PC-3 (cell line): ENCODE measurements at places on chromosomes 1 and 21.
A peak's percentile ranks its signal among the peaks of the same experiment; 100 is the strongest.

DNA sequence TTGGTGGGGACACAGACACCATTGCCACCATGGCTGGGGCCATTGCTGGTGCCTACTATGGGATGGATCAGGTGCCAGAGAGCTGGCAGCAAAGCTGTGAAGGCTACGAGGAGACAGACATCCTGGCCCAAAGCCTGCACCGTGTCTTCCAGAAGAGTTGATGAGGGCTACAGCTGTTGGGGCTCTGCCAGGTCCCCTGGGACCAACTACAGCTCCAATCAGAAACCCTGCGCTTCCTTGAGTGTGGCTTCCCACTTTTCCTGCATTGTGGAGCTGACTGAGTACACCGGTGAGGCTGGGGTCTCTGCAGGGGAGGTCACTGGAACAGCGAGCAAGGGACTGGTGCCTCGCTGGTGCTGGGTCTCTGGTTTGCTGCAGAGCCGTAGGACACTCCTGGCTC lies 4.5 kb downstream of the ADPRS start:
- H3K27me3 ChIP-seq: no peaks in the 10 kb centered on the region
- no peak for DNase-seq
- peaks cover 12% of the 10 kb centered on the region; the same call in 1 of the 2 replicates for H3K4me1 ChIP-seq
- H3K27ac ChIP-seq: no peak overlapping the region

DNA sequence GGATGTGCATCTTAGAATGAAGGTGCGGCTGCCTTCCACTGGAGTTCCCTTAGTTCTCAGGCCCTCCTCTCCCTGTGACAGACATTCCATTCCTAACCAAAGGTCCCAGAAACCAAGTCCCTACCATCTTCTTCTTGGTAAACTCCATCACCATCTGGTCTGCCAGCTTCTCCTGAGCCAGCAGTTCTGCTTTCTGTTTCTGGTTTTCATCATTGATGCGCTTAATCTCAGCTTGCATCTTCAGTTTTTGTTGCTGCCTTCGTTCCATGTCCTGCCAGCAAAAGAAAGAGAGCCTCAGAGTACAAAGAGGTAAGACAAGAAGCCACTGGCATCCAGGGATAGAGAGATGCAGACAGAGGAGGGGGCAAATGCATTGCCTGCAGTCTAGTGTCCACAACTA lies 18.0 kb upstream of the VSIG8 start:
- DNase-seq: no peak
- H3K27ac ChIP-seq: peak overlapping the region; percentile 97
- no peaks in the 10 kb centered on the region for H3K27me3 ChIP-seq
- no peaks in the 10 kb centered on the region for H3K36me3 ChIP-seq
- H3K4me3 ChIP-seq: no peak overlapping the region
- H3K4me1 ChIP-seq: peaks cover 54% of the 10 kb centered on the region

- H3K27ac ChIP-seq: no peak overlapping the region
- H3K4me3 ChIP-seq: no peak overlapping the region
- H3K27me3 ChIP-seq: no peaks in the 10 kb centered on the region
- no peaks in the 10 kb centered on the region for H3K4me1 ChIP-seq
These were observed 44.9 kb upstream of the HLX start for GRCh38 chr1:220834155-220834870.

- H3K4me1 ChIP-seq: no peaks in the 10 kb centered on the region
- no peaks in the 10 kb centered on the region for H3K27me3 ChIP-seq
- H3K4me3 ChIP-seq: no peak overlapping the region
- DNase-seq: peak; percentile 59
- H3K27ac ChIP-seq: no peak overlapping the region
These were observed 69.7 kb downstream of the TTLL7 start for GRCh38 chr1:83929184-83929583.

DNA sequence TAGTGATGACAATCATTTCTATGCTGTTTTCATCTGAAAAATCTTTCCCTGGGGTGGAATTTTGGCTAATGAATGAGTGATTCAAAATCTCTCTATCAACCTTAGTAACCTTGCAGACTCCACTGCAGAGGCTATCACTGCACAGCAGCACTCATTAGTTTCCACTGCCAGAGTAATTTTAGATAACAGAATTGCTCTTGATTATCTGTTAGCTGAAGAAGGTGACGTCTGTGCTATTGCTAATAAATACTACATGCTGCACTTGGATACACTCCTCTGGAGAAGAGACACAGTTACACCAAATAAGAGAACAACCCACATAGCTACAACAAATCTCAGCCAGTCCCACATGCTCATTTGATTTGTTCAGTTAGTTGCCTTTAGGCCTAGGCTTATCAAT lies 1348.4 kb downstream of the NCAM2 start:
- H3K36me3 ChIP-seq: no peaks in the 10 kb centered on the region
- no peak overlapping the region for H3K27ac ChIP-seq
- no peak overlapping the region for H3K4me3 ChIP-seq
- no peaks in the 10 kb centered on the region for H3K4me1 ChIP-seq

DNA sequence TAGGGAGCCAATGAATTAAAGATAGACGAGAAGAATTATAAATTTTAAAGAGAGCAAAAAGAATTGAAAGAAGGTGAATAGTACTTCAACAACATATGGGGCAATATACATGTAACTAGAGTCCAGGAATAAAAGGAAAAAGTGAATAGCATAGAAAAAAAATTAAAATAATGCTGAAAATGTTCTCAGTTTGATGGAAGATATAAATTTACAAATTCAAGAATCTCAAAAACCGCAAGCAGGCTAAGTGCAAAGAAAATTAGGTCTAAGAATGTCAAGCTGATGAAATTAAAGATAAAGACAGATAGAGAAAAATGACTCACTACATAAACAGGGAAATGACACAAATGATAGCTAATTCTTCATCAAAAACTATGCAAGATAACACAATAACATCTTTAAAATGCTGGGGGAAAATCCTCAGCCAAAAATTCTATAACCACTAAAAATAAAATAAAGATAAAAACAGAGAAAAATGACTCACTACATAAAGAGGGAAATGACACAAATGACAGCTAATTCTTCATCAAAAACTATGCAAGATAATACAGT lies 326.3 kb downstream of the TBX15 start:
- H3K27ac ChIP-seq: no peak overlapping the region
- H3K4me3 ChIP-seq: no peak overlapping the region
- H3K27me3 ChIP-seq: no peaks in the 10 kb centered on the region
- DNase-seq: no peak
- H3K4me1 ChIP-seq: no peaks in the 10 kb centered on the region

DNA sequence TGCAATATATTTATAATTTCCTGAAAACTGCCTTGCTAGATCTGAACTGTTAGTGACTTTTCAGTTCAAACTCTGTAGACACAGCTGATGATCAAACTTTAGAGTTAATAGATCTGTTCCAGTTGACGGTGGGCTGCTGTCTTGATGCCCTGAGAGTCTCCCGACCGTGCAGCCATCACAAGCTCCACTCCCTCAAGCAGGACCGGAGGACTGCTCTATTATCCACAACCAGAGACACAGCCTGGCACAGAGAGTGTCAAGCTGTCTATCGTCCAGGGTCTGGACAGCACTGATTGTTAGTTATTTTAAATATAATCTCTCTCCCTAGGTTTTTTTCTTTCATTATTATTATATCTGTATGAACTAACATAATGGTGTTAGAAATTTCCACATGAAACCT lies 8.0 kb downstream of the CHODL start:
- no peaks in the 10 kb centered on the region for H3K36me3 ChIP-seq
- H3K27ac ChIP-seq: no peak overlapping the region
- H3K4me1 ChIP-seq: no peaks in the 10 kb centered on the region
- H3K4me3 ChIP-seq: no peak overlapping the region

- DNase-seq: peak; percentile 99
- H3K36me3 ChIP-seq: no peaks in the 10 kb centered on the region
- no peaks in the 10 kb centered on the region for H3K27me3 ChIP-seq
- H3K27ac ChIP-seq: peak overlapping the region; percentile 81
These were observed 4.7 kb downstream of the CCDC190 start for GRCh38 chr1:162856260-162856659.

DNA sequence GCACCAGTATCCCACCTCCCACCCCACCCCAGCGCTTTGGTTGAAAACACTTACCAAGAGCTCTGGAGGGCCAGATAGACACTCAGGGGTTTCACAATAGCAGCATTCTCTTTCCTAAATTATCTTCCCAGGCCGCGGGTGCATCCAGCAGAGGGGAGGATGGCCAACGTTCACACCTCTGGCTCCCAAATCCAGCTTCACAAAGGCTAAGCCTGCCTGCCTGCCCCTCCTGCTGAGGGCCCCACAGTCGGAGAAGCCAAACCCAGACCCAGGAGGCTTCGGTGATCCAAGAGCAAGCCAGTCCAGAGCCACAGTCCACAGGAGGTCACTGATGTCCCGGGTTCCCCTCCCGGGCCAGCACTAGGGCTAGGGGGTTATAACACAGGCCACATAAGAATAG lies 231.9 kb downstream of the TRABD2B start:
- no peak for DNase-seq
- no peak overlapping the region for H3K4me3 ChIP-seq
- no peak overlapping the region for H3K27ac ChIP-seq
- H3K4me1 ChIP-seq: no peaks in the 10 kb centered on the region
- no peaks in the 10 kb centered on the region for H3K36me3 ChIP-seq
- H3K27me3 ChIP-seq: no peaks in the 10 kb centered on the region

- no peak overlapping the region for H3K27ac ChIP-seq
- H3K4me3 ChIP-seq: no peak overlapping the region
- H3K4me1 ChIP-seq: no peaks in the 10 kb centered on the region
These were observed 1.5 kb downstream of the CACNA1E start for GRCh38 chr1:181484821-181485220.

DNA sequence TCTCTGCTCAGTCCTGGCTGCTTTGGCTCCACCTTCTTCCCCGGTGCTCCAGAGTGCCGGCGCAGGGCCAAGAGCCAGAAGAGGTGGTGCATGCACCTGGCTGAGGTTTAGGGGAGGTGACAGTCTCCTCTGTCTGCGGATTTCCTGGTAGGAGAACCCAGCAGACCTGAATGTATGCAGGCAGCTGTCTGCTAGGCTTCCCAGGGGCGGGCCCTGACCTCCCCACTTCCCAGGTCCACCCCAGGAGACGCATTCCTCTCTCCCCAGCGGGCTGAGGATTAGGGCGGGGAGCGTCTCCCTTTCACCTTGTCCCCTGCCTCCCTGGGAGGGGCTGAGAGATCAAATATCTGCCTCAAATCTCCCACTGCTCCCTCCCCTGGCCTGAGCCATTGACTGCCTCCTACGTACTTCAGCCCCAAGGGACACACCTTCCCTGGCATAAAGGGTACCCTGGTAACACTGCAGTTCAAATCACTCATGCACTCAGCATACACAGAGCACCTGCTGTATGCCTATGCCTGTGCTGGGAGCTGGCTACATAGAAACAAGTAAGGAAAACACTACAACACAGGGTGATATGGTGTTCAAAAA lies 27.5 kb downstream of the DMBX1 start:
- peaks cover 51% of the 10 kb centered on the region for H3K4me1 ChIP-seq
- peak overlapping the region; percentile 41 for H3K4me3 ChIP-seq
- no peaks in the 10 kb centered on the region for H3K36me3 ChIP-seq
- no peaks in the 10 kb centered on the region for H3K27me3 ChIP-seq
- H3K27ac ChIP-seq: peak overlapping the region; percentile 1; the same call in 1 of the 2 replicates

GRCh38 chr1:20410503-20410902 lies 75.5 kb downstream of the CAMK2N1 start:
- no peak overlapping the region for H3K4me3 ChIP-seq
- no peak overlapping the region for H3K27ac ChIP-seq
- H3K4me1 ChIP-seq: peaks cover 11% of the 10 kb centered on the region
- H3K27me3 ChIP-seq: no peaks in the 10 kb centered on the region

DNA sequence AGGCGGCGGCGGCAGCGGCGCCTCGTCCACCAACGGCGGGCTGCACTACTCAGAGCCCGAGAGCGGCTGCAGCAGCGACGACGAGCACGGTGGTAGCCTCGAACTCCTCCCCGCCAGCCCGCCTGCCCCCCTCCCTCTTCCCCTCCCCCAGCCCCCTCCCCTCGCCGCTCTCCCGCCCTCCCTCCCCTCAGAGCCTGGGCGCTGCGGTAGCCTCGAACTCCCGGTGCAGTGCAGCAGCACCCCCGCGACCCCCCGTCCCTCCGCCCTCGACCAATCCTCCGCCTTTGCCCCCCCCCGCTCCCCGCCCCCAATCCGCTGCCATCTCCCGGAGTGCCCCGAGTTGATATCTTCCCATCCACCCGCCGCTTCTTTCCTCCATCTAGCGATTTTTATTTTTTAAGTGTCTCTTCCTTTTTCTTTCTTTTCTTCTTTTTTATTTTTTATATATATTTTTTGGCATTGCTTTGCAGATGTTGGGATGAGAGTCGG lies 516 bp downstream of the RCOR3 start:
- peaks cover 4% of the 10 kb centered on the region; the same call in 1 of the 2 replicates for H3K36me3 ChIP-seq
- H3K27me3 ChIP-seq: no peaks in the 10 kb centered on the region
- peak; percentile 32 for DNase-seq
- H3K27ac ChIP-seq: peak overlapping the region; percentile 77
- H3K4me3 ChIP-seq: peak overlapping the region; percentile 98

DNA sequence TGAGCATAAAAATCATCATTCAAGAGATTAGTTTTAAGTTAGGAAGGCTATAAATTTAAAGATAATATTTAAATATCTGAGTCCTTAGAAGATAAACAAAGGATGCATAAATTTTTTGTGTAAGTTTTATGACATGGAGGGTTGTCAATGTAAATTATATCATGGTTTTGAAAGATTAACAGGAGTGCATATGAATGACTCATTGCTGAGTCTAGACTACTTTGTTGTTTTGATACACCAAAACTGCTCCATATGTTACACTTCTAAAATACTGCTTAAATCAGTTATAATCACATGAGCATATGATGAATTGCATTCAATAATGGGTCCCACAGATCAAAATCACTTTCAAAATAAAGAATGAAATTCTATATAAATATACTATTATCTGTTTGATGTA lies 312.5 kb downstream of the KCNT2 start:
- no peak overlapping the region for H3K4me3 ChIP-seq
- no peaks in the 10 kb centered on the region for H3K4me1 ChIP-seq
- no peak overlapping the region for H3K27ac ChIP-seq

DNA sequence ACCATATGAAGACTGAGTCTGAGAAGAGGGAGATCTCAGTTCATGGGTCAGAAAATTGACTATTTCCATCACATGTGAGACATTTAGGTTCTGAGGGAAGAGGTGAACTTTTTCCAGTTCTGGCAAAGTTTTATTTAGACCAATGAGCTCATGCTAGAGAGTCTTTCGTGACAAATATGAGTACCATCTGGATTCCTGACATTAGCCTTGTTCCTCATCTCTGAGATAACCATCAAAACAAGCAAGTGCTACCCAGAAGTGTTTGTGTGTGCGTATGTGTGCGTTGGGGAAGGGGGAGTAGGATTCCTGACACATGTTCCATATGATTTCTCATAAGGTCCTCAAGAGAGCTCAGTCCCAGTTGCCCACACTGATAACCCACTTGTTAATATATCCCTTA lies 120.6 kb downstream of the FASLG start:
- no peak overlapping the region for H3K27ac ChIP-seq
- no peak for DNase-seq
- H3K4me3 ChIP-seq: no peak overlapping the region
- no peaks in the 10 kb centered on the region for H3K4me1 ChIP-seq
- no peaks in the 10 kb centered on the region for H3K27me3 ChIP-seq

GRCh38 chr1:192810253-192810880 lies 1.5 kb downstream of the RGS2 start:
- DNase-seq: peak; percentile 41
- peak overlapping the region; percentile 86 for H3K4me3 ChIP-seq
- H3K4me1 ChIP-seq: peaks cover 26% of the 10 kb centered on the region
- H3K36me3 ChIP-seq: peaks cover 22% of the 10 kb centered on the region

DNA sequence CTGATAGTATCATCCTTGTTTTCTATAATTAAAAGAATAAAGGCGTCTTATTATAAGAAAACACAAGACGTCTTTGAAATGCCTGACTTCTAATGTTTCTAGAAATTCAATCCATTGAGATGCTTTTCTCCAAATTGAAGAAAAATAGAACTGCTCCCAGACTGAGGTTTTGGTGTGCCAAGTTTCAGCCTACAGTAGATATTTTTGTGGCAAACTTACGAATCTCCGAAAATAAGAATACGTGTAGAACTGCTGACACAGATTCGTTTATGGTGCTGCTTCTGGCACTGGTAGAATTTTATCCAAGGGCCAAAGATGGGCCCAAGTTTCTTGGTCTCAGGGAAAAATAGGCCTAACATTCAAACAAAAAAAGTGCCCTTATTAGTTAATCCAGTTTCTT lies 554.5 kb upstream of the NR5A2 start:
- H3K4me1 ChIP-seq: no peaks in the 10 kb centered on the region
- H3K27ac ChIP-seq: no peak overlapping the region
